Skeletal muscle tissue (tissue), 5 donors: ENCODE measurements at places on chromosomes 1 and 21. TPM values are rescaled to one million over a fixed set of nuclear protein-coding genes. Genes with fewer than 3 reads are reported as not detected.

The XCL2 gene
- not detected for total RNA-seq

The PRR9 gene
- total RNA-seq, result not detected

The RNU1-2 gene
- total RNA-seq, result under 0.01 TPM

The CLCA2 gene
- not detected for total RNA-seq

The LY9 gene
- total RNA-seq, result not detected

The KCNK2 gene
- 2.6 TPM for total RNA-seq

The RHBDL2 gene
- 0.52 TPM for total RNA-seq

The UMODL1 gene
- not detected for total RNA-seq

The FCRL2 gene
- not detected for total RNA-seq

The LRRN2 gene
- 2.1 TPM for total RNA-seq

The FCRL5 gene
- not detected for total RNA-seq

The TEDDM1 gene
- total RNA-seq, result not detected

The CLDN8 gene
- not detected for total RNA-seq

The CACNA1S gene
- 43.3 TPM for total RNA-seq

The ZNF683 gene
- total RNA-seq, result not detected
